Progenitor cell of endocrine pancreas (in vitro differentiated cells): ENCODE measurements at places on chromosomes 11 and 22. TPM values are rescaled to one million over a fixed set of nuclear protein-coding genes. Genes with fewer than 3 reads are reported as not detected.

- no peak for DNase-seq
These were observed 40.9 kb upstream of the AMPD3 start for GRCh38 chr11:10414181-10414580.

DNA sequence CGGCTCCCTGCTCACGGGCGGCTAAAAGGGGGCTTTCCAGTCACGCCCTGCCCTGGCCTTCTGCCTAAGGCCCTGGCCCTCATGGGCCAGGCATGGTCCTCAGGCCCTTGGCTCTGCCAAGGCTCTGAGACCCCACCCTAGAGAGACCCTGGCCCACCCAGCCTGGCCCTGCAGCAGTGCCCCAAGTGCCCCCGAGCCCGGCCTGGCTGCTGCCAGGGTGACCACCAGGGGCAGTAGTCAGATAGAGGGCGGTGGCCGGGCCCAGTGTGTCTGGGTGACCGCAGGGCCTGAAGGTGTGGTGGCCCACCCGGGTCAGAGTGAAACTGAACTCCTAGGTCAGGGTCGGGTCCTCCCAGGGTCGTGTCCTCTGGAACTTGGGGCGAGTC is 29.4 kb upstream of the CCDC188 start:
- DNase-seq, result no peak

The PHOX2A gene
- not detected in 2 replicates for total RNA-seq

GRCh38 chr11:121095561-121095960 is 5.5 kb upstream of the TECTA start:
- DNase-seq, result no peak

The CHADL gene
- 3.1 TPM in 2 replicates for total RNA-seq

DNA sequence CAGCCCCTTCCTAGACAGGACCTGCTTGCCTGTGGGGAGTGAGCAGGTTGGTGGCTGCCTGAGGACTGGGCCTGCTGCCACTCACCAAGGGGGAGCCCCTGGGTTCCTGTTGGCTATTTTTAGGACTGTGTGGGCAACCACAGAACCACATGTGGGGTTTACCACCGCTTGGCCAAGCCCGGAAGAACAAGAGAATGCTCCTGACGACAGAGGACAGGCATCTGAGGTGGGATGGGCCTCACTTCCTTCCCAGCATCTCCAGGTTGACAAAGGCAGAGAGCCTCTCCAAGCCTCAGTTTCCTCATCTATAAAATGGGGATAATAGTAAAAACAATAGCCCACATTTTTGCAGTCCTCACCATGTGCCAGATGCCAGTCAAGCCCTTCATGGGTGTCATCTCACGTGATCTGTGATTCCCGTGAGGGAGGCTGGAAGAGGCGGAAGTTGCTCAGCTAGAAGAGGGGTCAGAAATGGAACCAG is 43.6 kb downstream of the LRRC32 start:
- DNase-seq, result no peak

- DNase-seq, result no peak
These were observed 81.7 kb upstream of the TMEM45B start for GRCh38 chr11:129733981-129734380.

DNA sequence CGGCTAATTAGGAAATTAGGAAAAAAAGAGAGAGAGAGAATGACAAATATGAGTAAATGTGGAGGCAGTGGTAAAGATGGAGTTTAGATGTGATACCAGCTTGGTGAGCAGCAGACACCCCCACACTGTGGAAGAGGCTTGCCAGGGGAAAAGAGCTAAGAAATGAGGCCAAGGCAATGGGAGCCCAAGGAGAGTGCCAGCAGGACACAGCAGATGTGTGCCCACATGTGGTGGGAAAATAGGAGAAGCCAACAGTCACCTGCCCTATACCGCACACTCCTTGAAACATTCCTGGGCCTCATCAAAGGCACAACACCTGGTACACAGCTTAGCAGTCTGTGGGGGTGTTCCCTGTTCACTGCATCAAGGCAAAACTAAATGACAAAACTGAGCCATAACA is 104.9 kb downstream of the FAM76B start:
- no peak for DNase-seq

The MFNG gene
- 3.2 and 5.9 TPM in 2 replicates for total RNA-seq

The LRRN4CL gene
- total RNA-seq, result 0.65 and 0.89 TPM in 2 replicates

GRCh38 chr11:23124249-23124648 is 264.0 kb upstream of the CCDC179 start:
- no peak for DNase-seq

DNA sequence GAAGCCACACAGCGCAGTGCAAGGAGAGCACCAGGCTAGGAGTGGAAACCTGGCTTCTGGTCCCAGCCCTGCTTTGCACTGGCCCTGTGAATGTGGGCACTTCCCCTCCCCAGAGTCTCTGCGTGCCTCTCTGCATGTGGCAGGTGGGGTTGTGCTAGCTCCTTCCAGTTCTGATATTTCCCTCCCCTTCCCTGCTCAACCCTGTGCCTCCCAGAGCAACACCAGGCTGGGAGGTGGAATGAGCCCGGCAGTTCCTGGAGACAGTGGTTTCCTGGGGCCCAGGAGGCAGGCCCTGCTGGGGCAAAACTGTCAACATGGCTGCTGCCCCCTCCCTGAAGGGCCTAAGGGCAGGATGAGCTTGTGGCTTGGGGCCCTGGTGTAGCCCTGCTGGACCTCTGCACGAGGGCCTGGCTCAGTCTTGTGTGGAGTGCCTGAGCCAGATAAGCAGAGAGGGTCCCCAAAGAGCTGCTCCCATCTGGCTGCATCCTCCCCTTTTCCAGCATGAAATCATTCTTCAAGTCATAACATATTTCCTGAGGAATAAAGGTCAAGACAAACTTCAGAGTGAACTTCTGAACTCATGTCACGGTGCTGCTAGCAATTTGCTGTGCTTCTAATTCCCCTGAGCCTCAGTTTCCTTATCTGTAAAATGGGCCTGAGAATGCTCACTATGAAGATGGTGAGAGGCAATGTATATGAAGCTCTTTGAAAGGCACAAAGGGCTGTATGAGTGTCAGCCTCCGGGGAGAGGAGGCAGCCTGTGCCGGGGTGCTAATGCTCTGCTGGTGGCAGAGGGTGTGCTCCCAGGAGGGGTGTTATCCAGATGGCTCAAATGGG is 116.0 kb downstream of the GRIK4 start:
- DNase-seq, result no peak

- DNase-seq, result no peak
These were observed 40.3 kb upstream of the TSKU start for GRCh38 chr11:76742902-76743301.

- DNase-seq, result no peak
These were observed 37.4 kb downstream of the CD82 start for GRCh38 chr11:44602891-44603310.

GRCh38 chr22:44712962-44713361 is 11.0 kb downstream of the PRR5 start:
- DNase-seq, result no peak

The GCAT gene
- 20.2 and 28.1 TPM in 2 replicates for total RNA-seq

The PATE4 gene
- not detected in 2 replicates for total RNA-seq

DNA sequence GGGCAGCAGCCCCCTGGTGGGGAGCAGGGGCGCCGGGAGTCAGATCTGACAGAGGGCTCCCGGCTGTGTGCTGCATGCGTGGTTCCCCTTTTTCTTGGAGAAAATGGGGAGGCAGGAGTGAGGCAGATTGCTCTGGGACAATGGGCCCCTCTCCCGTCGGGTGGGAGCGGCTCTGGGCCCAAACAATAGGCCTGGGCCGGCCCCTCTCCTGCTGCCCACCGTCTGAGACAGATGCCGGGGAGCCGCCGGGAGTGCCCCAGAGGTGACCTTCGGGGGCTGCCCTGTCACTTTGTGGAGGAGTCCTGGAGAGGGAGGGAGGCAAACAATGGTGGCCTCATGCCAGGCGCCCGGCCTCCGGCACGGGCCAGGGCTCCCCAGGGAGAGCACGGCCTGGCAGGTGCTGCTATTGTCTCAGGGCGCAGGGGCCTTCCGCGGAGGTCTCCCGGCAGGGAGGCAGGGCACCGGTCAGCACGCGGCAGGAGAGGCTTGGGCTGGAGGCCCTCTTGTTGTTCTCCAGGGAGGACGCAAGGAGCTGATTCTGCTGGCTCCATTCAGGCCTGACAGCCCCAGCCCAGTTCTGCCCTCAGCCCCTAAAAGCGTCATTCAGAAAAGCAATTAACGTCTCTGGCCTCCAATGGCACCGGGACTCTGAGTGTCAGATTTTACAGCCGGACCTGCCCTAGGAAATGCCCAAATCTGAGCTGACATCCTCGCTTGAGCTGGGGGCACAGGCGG is 44.8 kb downstream of the SMIM38 start:
- no peak for DNase-seq

The ARHGEF17 gene
- 71.4 and 77.0 TPM in 2 replicates for total RNA-seq

DNA sequence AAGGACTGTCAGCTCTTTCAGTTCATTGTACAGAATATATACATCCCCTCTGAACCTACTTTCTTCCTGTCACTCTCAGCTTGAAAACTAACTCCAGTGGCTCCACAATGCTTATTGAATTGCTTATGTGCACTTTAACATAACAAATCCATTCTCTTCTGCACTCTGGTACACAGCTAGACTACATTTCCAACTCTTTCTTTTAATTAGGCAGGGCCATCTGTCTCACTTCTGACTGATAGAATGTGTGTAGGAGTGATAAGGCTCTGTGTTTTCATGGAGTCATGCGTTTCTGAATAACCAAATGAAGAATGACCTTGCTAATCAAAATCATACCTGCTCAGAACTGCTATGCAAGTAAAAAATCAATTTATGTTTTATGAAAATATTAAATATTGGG is 278.5 kb upstream of the CCDC179 start:
- DNase-seq, result no peak

The MYEOV gene
- total RNA-seq, result 0.14 TPM in 1 of 2 replicates, not detected in the other

DNA sequence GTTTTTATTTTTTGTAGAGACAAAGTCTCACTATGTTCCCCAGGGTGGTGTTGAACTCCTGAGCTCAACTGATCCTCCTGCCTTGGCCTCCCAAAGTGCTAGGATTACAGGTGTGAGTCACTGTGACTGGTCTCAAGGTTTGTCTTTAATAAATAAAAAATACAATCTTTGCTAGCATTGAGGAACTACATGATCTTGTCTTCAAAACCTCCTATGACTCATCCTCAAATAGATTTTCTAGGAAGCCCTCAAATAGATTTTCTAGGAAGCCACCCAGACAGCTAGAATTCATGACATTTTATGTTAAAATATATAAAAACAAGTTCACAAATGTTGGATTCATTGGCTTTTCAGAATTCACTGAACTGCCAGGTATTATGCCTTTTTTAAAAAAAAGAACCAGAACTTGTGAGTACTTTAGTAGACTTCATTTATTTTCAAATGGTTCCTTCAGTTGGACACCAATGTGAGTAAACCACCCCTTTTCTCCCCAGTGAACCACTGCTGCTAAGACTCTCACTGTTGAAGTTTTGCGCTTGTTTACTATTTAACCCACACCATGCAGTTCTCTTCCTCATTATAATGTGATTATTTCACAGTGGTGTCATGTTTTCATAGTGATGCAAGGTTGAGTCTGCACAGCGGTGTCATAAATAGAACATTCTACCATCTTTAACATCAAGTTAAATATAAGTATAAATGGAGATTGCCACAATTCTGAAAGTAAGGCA is 303.9 kb downstream of the CASP12 start:
- DNase-seq, result no peak

The VPS11 gene
- 36.3 and 37.2 TPM in 2 replicates for total RNA-seq

The OR4A16 gene
- not detected in 2 replicates for total RNA-seq

The NOL12 gene
- total RNA-seq, result 16.4 and 17.1 TPM in 2 replicates

DNA sequence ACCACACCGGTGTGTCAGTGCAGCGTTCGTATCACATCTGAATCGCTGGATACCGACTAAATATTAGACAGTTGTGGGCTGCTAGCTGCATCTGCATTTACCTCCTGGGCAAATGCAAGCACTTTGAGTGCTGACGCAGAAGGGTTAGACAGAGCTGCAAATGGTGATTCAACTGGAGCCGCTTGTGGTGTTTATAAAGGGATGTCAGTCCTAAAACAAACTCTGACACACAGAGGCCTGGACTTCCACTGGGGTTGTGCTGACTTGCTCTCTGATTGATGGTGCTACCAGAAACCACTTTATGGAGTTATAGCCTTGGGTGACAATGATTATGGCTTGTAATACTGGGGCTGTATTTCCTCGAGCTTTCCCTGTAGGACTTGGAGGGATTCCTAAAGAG is 374.4 kb downstream of the NTM start:
- DNase-seq, result no peak

The SMTNL1 gene
- not detected in 2 replicates for total RNA-seq

- no peak for DNase-seq
These were observed 86.5 kb downstream of the MN1 start for GRCh38 chr22:27715106-27715505.

- DNase-seq, result no peak
These were observed 139.9 kb downstream of the SHANK2 start for GRCh38 chr11:71112454-71112853.

- no peak for DNase-seq
These were observed 51.6 kb upstream of the BARX2 start for GRCh38 chr11:129323896-129324502.

- DNase-seq, result no peak
These were observed 39.2 kb downstream of the RTN4R start for GRCh38 chr22:20228939-20229272.

DNA sequence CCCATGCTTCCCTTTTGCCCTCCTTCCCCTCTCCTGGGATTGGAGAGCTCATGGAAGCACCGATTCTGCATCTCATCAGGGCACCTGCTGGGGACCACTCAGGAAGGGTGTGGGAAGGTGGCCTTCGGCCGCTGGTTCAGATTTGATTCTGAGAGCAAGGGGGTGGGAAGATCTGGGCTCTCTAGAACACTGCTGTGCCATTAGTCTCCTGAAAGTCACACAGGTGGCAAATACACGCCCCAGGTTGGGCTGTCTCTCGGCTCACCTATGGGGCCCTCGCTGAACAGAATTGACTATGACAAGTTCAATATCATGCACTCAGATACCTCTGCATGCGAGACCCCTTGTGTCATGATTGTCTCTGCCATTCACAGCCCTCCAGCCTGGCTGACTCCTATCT is 12.8 kb upstream of the APOBEC3A start:
- no peak for DNase-seq

DNA sequence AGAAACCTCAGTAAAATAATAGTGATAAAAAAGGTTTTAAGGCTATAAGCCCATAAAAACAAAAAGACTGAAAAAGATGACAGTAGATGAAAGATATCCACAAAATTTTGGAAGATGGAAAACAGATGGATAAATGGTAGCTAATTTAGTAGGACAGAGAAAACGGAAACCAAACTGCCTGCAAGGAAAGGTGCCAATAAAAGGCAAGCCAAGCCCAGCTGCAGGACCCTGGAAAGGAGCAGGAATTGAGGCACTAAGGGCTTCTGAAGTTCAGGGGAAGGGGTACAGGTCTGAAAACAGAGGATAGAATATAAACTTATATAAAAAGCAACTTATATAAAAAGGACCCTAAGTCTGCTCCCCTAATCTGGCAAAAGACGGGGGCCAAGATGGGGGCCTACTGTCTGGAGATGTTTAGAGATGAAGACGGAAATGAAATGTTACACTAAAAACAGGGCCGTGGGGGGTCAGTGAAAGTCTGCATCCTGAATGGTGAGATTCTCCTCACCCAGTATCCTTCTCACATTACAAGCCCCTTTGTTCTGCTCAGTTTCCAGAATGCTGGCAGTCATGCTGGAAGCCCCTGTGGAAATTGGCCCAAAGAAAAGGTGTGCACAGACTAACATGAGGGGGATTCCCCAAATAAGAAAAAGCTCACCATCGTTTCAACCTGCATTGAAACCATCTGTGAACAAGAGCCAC is 269.3 kb upstream of the PITPNB start:
- DNase-seq, result no peak

The PANX1 gene
- total RNA-seq, result 31.9 and 32.3 TPM in 2 replicates

The TMA7B gene
- total RNA-seq, result not detected in 2 replicates

The CREB3L1 gene
- total RNA-seq, result 9.5 and 9.6 TPM in 2 replicates
